ENCODE measurements at places on chromosomes 11 and 22.
A peak's percentile ranks its signal among the peaks of the same experiment; 100 is the strongest.

DNA sequence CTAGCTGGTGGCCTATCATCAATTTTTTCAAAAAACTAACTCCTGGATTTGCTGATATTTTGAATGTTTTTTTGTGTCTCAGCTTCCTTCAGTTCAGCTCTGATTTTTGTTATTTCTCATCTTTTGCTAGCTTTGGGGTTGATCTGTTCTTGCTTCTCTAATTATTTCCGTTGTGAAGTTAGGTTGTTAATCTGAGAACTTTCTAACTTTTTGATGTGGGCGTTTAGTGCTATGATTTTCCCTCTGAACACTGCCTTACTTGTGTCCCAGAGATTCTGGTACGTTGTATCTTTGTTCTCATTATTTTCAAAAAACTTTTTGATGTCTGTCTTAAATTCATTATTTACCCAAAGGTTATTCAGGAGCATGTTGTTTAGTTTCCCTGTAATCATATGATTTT lies 19.1 kb downstream of the NARS2 start:
- no peak for DNase-seq

- no peak for DNase-seq
Observed at GRCh38 chr11:41456269-41456668, 3.2 kb downstream of the LRRC4C start.

- DNase-seq: peak; percentile 26
Observed at GRCh38 chr11:118888398-118888797, 4.7 kb downstream of the CXCR5 start.

GRCh38 chr11:84384731-84385130 lies 1098.6 kb upstream of the CCDC90B start:
- DNase-seq: no peak

- DNase-seq: peak; percentile 81
Observed at GRCh38 chr11:116993599-116993998, 104.6 kb downstream of the SIK3 start.

DNA sequence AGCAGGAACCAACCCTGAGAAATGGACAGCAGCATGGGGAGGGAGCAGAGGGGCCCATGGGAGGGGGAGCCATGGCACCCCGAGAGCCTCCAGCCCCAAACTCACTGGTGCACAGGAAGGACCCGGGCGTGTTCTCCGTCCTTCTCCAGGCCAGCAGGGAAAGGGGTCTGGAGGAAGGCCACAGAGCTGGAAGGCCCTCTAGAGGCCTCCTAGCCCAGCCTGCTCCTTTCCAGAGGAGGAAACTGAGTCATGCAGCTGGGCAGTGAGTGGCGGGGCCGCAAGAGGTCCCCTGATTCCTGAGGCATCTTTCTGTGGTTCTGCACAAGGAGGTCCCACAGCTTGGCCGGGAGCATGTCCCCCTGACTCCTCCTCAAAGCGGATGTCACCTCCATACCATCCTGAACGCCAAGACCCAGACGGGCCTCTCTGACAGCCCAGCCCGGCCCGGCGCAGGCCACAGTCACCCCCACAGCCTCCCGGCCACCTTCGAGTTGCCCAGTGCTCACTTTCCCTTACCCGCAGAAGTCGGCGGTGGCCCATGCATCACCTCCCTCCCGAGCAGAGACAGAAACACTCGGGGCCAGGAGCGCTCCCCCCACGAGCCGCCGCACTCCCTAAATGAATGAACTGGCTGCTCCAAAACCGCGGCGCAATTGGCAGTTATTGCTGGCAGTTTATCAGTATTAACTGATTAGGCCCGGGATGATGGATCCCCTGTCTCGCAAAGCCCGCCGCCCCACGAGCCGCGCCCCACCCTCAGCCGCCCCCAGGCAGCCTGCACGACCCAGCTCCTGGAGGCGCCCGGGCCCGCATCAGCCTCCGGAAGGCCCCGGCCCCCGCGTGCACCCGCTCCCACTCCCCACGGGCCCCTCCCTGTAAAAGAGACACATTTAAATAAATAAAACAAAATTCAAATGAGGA lies 272.5 kb downstream of the BUD13 start:
- DNase-seq: no peak

DNA sequence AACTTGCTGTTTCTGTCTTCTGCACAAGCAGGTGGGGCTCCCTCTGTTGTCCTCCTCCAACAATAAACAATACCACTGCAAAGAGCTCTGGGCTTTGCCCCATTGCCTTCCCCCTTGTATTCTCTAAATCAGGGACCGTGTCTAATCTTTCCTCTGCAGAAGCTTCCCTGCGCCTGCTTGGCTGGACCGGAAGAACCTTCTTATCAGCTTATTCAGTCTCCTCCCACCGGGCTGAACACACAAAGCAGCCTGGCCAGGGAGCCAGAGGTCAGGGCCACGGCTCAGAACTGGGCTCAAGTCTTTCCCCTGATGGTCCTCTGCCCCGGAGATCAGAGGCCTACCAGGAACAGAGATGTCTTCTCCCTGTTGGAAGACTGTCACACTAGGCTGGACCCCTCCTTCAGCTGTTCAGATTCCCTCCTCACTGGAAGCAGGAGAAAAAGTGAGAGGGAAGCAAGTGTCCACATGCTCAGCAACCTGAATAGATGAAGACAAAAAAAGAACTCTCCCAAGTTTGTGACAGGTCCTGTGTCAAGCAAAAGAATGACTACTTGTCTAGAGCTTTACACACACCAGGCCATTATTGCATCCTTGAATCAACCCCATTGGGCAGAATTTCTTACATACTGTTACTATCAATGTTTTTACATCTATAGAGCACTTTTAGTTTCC lies 63.7 kb downstream of the RAB30 start:
- no peak for DNase-seq

DNA sequence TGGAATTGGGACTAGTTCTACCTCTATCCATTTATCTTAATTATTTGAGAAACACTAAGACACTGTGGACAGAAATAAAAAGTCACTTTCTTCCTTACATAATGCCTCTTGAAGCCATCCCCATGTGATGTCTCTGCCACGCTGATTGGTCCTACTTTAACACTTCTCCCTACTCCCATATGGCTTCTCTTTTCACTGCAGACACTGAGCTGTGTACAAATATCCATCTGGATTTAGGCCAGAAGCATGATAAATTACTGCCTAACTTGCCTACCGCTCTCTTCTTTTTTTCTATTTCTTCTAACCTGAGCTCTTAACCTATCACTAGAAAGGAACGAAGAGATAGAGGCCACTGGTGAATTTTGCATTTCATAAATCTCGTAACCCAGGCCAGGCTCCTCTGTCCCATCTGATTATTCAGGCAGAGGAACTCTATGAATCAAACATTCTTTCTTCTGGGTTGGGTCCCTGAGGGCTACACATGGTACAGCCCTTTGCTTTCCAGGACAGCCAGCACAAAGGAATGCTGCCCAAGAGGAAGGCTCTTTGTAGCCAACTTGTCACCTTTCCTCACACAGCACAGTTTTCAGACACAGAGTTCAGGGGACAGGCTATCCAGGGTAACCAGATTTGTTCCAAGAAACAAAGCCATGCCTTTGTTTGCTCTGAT lies 878.5 kb upstream of the LRRC4C start:
- no peak for DNase-seq

DNA sequence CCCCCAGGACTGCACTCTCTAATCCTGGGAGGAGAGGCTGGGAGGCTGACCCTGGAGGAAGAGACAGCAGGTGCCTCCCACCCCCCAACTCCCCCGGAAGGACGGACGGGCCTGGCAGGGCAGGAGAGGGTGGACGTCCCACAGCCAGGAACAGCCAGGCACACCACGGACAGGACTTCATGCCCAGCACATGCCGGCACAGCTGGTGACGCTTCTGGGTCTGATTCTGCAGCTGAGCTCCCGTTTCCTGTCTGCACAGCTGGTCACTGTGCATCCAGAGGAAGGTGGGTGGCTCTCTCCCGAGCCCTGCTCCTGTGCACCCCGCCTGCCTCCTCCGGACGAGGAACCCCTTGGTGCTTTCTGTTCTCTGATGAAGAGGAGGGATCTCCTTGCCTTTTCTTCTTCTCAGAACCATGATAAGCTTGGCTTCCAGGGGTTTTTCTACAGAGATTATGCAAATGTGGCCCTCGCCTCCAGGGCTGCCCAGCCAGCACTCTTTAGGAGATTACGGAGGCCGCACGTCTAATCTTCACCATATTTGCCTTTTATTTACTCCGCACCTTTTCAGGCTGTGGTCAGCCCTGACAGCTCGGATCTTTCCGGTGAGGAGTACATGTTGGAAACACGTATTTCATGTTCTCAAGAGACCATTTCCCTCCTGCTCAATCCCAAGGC lies 1295.8 kb downstream of the BRD1 start:
- DNase-seq: no peak

- DNase-seq: no peak
Observed at GRCh38 chr11:130874396-130874795, 41.9 kb downstream of the SNX19 start.

DNA sequence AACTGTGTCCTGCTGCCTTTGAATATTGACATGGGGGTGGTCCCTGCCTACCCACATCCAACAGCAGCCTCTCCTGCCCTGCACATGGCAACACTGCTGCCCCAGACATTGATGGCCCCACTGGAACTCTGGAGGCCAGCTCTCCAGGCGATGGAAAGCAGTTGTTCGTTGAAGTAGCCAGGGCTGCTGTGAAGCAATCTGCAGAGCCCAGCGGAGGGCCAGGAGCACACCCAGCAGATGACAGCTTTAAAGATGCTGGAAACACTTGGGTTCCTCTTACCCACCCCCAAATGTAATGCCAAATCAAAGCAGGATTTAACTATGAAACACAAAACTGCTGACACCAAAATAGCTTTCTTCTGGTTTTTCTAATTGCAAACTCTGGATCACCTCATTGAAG lies 165.6 kb upstream of the NAV2 start:
- DNase-seq: no peak

GRCh38 chr22:32158712-32159533 lies at the start of gene C22orf42:
Gene C22orf42 (minus strand): TSS chr22:32159303. CDS start chr22:32159215, 88 bp downstream.
- DNase-seq: no peak

DNA sequence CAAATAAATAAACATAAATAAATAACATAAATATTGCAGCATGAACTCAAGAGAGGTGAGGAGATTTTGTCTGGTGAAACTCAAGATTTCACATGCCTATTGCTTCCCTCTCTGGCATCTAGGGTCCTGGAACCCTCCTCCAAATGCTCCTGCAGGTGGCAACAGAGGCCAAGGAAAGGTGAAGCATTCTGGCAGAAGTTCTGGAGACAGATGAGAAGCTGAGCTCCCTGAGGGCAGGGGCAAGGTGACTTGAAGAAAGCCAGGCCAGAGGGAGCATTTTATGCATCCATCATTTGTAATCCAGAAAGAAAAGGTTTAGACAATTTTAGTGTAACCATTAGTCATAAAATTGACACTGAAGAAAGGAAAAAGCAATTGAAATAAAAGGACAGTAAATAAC lies 64.9 kb downstream of the ENDOD1 start:
- DNase-seq: peak; percentile 40

DNA sequence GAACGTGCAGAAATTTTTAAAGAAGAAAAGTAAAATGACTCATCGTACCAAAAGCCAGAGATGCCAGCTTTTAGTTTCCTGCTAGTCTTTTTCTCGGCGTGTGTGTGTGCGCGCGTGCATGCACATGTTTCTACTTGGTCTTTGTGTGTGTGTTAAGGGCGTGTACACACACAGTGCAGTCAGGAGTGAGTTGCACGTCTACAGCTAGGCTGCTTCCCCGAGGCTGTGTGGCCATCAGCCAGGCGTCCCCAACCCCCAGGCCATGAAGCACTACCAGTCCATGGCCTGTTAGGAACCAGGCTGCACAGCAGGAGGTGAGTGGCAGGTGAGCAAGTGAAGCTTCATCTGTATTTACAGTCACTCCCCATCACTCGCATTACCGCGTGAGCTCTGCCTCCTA lies 36.4 kb downstream of the KCNQ1 start:
- no peak for DNase-seq

GRCh38 chr11:22554221-22554620 lies 71.4 kb downstream of the FANCF start:
- DNase-seq: no peak

GRCh38 chr11:14458377-14458776 lies 41.2 kb downstream of the COPB1 start:
- DNase-seq: no peak

DNA sequence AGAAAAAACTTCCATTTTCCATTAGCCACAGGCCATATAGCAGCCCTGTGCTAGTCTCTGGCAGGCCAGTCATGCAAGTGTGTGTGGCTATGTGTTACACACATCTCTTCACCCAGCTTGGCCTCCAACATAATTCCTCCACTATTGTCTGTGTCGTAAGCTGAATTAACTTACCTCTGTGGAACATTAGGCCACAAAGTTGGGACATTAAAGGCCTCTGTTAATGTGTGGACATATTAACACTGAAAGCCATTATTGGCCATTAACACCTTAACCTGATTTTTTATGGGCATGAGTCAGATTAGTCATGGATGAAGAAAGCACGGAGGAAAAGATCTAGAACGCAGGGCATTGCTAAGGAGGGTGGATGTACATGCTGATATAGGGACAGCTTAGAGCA lies 100.1 kb downstream of the DBX1 start:
- DNase-seq: no peak

- DNase-seq: no peak
Observed at GRCh38 chr11:114078423-114078822, 18.9 kb downstream of the ZBTB16 start.

DNA sequence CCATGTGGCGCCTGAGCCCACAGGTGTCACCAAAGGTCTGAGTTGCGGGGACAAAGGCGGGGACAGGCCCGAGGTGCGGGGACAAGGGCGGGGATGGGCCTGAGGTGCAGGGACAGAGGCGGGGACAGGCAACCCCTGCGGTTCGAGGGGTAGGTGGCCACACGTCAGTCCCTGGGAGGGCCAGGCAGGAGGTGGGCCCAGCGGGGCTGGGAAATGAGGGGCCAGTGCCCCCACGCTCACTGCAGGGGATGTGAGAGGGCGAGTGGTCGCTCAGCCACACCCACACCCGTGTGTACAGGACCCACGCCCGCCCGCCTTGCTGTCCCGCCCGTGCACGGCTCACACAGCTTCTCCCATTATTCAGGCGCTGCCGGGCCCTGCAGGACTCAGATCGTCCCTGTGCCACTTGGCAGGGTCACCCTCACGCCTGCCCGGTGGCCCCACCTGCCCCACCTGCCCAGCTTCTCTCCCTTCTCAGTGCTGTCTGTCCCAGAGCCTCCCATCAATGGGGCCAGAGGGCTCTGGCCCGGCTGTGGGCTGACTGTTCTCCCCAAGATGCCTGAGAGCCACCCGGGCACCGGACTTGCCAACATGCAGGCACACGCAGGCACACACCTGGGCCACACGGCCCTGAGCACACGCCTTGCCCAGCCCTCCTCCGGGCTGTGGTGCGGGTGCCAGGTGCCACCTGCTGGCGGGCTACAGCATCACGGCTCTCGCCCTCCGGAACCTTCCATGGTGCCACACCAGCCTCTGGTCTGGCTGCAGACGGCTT lies 14.2 kb upstream of the MUC6 start:
- DNase-seq: peak; percentile 53

GRCh38 chr22:19043121-19044085 lies 78.8 kb downstream of the DGCR2 start:
- DNase-seq: no peak

All from CD8-positive, alpha-beta memory T cell (primary cell).